ENCODE measurements at places on chromosomes 7 and 10. TPM values are rescaled to one million over a fixed set of nuclear protein-coding genes. Genes with fewer than 3 reads are reported as not detected.

The USP6NL gene
- total RNA-seq: 56.1 TPM

The INA gene
- 4.3 TPM for total RNA-seq

The PRLHR gene
- total RNA-seq: 0.79 TPM

The PWWP2B gene
- 32.6 TPM for total RNA-seq

The PURB gene
- total RNA-seq: 22.4 TPM

The FFAR4 gene
- 0.55 TPM for total RNA-seq

The CPVL gene
- total RNA-seq: 51.1 TPM

DNA sequence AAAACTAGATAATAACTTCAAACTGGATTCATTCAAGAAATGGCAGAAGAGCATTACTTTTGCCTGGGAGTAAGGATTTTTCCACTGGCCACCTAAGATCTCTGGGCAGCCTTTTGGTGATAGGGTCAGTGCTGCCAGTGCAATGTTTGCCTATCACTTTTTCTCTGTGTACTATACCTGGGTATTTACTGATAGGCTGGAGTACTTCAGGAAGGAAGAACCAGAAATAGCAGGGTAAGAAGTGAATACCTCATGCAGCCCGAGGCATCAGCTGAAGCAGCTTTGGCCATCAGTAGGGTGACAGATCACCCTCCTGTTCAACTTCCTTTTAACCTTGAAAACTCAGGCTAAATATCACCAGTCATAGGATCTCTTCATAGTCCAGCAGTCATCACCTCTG, 5.5 kb upstream of the PAPSS2 start:
- H3K36me3 ChIP-seq: no peaks in the 10 kb centered on the region
- H3K27ac ChIP-seq: no peak overlapping the region
- H3K27me3 ChIP-seq: no peaks in the 10 kb centered on the region
- DNase-seq: no peak
- H3K4me3 ChIP-seq: no peak overlapping the region
- H3K4me1 ChIP-seq: peaks cover 8% of the 10 kb centered on the region

GRCh38 chr7:82286096-82286797, 157.3 kb downstream of the CACNA2D1 start:
- H3K27ac ChIP-seq: no peak overlapping the region
- no peaks in the 10 kb centered on the region for H3K4me1 ChIP-seq
- H3K27me3 ChIP-seq: no peaks in the 10 kb centered on the region
- H3K36me3 ChIP-seq: no peaks in the 10 kb centered on the region
- no peak overlapping the region for H3K4me3 ChIP-seq

DNA sequence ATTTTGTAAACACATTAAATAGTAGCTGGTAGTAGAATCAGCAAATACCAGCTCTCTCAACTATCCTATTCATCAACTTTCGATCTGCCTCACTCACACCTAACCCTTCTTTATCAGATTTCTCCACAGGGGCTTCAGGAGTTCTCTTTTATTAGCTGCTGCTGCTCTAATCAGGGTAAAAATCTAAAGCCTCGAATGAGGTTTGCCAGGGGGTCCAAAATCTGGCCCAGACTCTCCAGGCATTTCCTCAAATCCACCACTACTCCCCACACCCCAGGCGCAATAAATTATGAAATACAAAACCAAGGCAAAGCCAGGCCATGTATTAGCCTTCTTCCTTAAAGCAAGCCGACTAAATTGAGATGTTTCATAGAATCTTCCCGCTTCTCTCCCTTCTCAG, 2.3 kb downstream of the RNF216 start:
- DNase-seq: no peak
- no peak overlapping the region for H3K27ac ChIP-seq
- no peak overlapping the region for H3K4me3 ChIP-seq

- peaks cover 25% of the 10 kb centered on the region for H3K4me1 ChIP-seq
- H3K27ac ChIP-seq: no peak overlapping the region
- no peaks in the 10 kb centered on the region for H3K36me3 ChIP-seq
- no peak for DNase-seq
Observed at GRCh38 chr10:79339266-79339665, 8.0 kb upstream of the PPIF start.

DNA sequence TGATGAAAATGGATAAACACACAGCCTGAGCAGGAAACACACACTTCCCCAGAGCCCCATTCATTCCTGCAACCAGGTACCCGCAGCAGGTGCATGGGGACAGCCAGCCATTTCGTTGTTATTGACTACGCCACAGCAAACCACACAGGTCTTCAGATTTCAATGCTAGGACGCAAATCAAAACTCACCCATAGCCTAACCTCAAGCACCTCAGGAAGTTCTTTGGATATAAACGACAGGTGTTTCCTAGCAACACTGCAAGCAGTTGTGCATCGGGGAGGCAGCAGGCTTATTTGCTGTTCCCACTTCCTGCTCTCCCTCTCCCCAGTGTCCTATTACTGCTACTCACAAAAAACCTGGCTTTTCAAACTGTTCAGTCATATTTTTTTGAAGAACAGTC, 176.5 kb upstream of the FRMD4A start:
- H3K27me3 ChIP-seq: no peaks in the 10 kb centered on the region
- no peaks in the 10 kb centered on the region for H3K4me1 ChIP-seq
- DNase-seq: no peak

- DNase-seq: peak; percentile 77
- peak within 1 kb of the TSS; percentile 98 for H3K4me3 ChIP-seq
- H3K27me3 ChIP-seq: no peaks in the 10 kb centered on the region
- peaks cover 40% of the 10 kb centered on the region for H3K4me1 ChIP-seq
- peak within 1 kb of the TSS; percentile 100 for H3K27ac ChIP-seq
- no peaks in the 10 kb centered on the region for H3K36me3 ChIP-seq
Observed at GRCh38 chr10:68332259-68333057, at the start of gene PBLD. Gene PBLD (minus strand): TSS chr10:68332928. CDS start chr10:68306844, 26,084 bp downstream.

DNA sequence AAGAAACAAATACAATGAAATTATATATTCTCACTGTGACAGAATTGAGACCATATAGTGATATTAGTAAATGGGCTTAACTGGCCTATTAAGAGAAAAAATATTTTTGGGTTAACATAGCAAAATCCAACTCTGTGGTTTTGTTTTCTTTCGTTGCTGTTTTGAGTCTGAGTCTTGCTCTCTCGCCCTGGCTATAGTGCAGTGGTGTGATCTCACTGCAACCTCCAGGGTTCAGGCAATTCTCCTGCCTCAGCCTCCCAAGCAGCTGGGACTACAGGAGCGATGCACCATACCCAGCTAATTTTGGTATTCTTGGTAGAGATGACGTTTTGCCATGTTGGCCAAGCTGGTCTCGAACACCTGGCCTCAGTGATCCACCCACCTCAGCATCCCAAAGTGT, 15.3 kb downstream of the TRIM24 start:
- H3K27ac ChIP-seq: no peak overlapping the region
- no peaks in the 10 kb centered on the region for H3K27me3 ChIP-seq
- H3K36me3 ChIP-seq: no peaks in the 10 kb centered on the region
- peaks cover 21% of the 10 kb centered on the region for H3K4me1 ChIP-seq
- no peak for DNase-seq

GRCh38 chr10:15661574-15661973, 58.1 kb downstream of the ITGA8 start:
- no peaks in the 10 kb centered on the region for H3K36me3 ChIP-seq
- no peak overlapping the region for H3K4me3 ChIP-seq
- H3K27me3 ChIP-seq: no peaks in the 10 kb centered on the region
- no peaks in the 10 kb centered on the region for H3K4me1 ChIP-seq
- DNase-seq: no peak

GRCh38 chr10:78654047-78654590, 414.6 kb upstream of the ZMIZ1 start:
- H3K27ac ChIP-seq: no peak overlapping the region
- no peaks in the 10 kb centered on the region for H3K4me1 ChIP-seq
- H3K27me3 ChIP-seq: no peaks in the 10 kb centered on the region

DNA sequence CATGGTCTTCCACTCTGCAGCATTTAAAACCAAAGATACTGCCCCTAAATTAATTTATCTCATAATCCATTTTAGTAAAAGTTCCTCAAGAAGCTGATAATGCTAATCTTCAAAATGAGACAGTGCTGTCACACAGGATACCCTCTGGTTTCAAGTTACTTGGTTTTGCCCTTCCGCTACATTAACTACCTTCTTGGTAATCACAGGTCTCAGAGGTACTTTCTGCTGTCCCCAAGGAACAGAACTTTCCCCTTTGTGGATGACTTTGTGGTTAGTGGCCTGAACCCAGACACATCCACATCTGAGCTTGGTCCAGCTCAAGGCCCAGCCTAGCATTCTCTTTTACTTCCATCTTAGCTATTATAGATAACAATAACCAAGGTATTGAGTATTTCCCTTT, 88.8 kb upstream of the TMEM26 start:
- no peaks in the 10 kb centered on the region for H3K27me3 ChIP-seq
- no peak overlapping the region for H3K4me3 ChIP-seq
- H3K4me1 ChIP-seq: no peaks in the 10 kb centered on the region
- no peak overlapping the region for H3K27ac ChIP-seq
- DNase-seq: no peak

- H3K36me3 ChIP-seq: no peaks in the 10 kb centered on the region
- no peaks in the 10 kb centered on the region for H3K4me1 ChIP-seq
- H3K4me3 ChIP-seq: no peak overlapping the region
- no peak for DNase-seq
Observed at GRCh38 chr7:28802450-28802849, 155.7 kb downstream of the TRIL start.

- H3K27ac ChIP-seq: no peak overlapping the region
- H3K27me3 ChIP-seq: no peaks in the 10 kb centered on the region
- H3K4me3 ChIP-seq: no peak overlapping the region
- H3K4me1 ChIP-seq: no peaks in the 10 kb centered on the region
- no peak for DNase-seq
- H3K36me3 ChIP-seq: no peaks in the 10 kb centered on the region
Observed at GRCh38 chr10:14450041-14450491, 119.3 kb upstream of the FRMD4A start.

DNA sequence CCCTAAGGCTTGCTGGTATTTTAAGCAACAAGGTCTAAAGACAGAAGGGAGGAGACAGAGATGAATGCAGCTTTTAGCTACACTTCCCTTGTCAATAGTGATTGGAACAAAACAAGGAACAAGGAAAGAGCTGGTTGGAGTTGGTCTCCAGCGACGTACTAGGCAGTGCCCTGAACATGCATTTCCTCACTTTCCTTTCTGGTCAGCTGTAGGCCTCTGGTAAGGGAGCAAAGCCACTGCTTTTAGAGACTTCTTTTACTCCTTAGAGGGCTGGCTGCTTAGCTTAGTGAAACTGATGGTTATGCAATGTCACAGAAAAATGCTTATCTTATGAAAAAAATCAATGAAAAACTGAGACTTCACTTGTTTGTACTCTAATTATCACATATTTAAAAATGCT, 75.5 kb upstream of the TRIL start:
- no peaks in the 10 kb centered on the region for H3K4me1 ChIP-seq
- H3K27ac ChIP-seq: no peak overlapping the region
- no peak for DNase-seq
- no peak overlapping the region for H3K4me3 ChIP-seq
- H3K36me3 ChIP-seq: no peaks in the 10 kb centered on the region

DNA sequence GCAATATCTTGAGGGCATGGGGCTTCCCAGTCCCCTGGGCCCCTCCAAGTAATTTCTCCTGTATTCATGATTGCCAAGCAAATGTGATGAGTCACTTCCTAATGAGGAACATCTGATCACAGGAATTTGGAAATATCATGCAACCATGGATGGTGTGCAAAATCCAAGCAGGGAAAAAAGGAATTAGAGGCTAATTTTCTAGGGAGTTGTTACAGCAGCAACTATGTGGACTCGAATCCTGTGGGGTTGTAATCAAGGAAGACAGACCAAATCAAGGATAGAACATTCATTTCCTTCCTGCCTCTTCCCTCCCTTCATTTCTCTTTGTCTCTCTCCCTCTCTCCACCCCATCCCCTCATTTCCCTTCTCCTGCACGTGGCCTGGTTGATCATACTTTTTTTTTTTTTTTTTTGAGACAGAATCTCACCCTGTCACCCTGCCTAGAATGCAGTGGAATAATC, 23.9 kb upstream of the AGFG2 start:
- peaks cover 7% of the 10 kb centered on the region for H3K4me1 ChIP-seq
- H3K4me3 ChIP-seq: no peak overlapping the region
- no peaks in the 10 kb centered on the region for H3K27me3 ChIP-seq
- no peaks in the 10 kb centered on the region for H3K36me3 ChIP-seq
- no peak for DNase-seq
- H3K27ac ChIP-seq: no peak overlapping the region

DNA sequence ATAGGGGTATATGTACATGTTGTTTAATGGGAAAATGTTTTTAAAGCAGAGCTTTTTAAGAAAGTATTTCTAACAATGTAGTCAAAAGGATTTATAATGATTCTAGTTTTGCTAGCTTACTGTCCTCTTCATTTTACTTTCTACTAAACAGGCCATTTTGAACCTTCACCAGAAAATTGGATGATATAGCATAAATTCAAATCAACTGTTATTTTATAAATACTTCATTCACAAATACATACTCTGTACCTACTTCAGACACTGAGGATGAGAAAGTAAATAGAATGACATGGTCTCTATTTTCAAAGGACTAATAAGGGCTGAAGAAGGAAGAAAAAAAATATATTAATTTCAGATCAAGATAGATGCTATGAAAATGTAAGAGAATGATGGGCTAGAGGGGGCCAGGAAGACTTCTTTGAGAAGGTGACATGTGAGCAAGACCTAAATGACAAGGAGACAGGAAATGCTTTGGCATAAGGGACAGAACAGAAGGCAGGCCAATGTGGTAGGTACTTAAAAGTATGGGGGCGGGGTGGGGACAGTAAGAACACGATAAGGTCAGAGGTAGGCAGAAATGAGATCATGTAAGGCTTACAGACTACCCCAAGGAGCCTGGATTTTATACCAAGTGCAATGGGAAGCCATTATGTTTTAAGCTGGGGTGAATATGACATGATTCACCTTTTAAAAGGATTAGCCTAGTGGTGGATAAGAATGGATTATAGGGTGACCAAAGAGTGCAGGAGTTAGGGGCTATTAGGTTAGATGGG, 5.2 kb downstream of the NAMPT start:
- no peaks in the 10 kb centered on the region for H3K36me3 ChIP-seq
- peaks cover 3% of the 10 kb centered on the region for H3K4me1 ChIP-seq
- H3K27me3 ChIP-seq: no peaks in the 10 kb centered on the region
- no peak overlapping the region for H3K4me3 ChIP-seq
- DNase-seq: no peak

- no peaks in the 10 kb centered on the region for H3K4me1 ChIP-seq
- no peak overlapping the region for H3K4me3 ChIP-seq
- no peak overlapping the region for H3K27ac ChIP-seq
- H3K36me3 ChIP-seq: no peaks in the 10 kb centered on the region
- DNase-seq: no peak
Observed at GRCh38 chr10:1644191-1644711, 93.1 kb downstream of the ADARB2 start.

DNA sequence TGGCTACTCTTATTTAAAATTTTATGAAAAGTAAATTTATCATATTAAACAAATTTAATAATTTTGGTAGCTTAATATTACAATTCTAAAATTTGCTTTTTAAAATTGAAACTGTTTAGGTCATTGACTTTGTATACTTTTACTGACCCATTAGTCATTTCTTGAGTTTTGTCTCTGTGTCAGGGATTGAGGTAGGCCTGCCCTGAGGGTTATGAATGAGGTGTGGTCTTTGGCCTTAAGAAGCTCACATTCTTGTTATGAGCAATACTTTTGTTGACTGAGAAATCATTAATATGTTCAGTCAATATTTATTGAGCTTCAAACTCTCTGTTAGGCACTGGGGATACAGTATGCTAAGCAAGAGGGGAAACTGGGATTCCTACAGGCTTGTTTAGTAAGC, 47.0 kb upstream of the RPA3 start:
- H3K36me3 ChIP-seq: no peaks in the 10 kb centered on the region
- H3K4me3 ChIP-seq: no peak overlapping the region
- H3K27me3 ChIP-seq: no peaks in the 10 kb centered on the region
- no peaks in the 10 kb centered on the region for H3K4me1 ChIP-seq
- no peak for DNase-seq
- no peak overlapping the region for H3K27ac ChIP-seq
